ENCODE measurements at places on chromosomes 11 and 22.

DNA sequence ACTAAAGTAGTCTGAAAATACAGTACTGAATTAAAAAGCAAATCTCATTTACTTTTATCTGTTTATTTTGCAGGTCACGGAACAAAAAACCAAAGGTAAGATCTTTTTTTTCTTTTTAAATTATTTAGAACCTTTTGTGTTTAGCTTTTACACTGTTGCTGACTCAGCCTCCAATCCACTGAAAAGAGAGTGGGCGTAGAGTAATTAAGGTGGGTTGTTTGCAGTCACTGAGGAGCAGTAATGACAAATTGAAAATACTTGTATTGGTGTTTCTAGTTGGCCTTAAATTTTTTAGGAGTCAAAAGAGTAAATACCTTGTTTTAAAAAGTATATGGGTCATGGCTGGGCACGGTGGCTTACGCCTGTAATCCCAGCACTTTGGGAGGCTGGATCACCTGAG, 73.4 kb downstream of the TNRC6B start:
- DNase-seq: no peak

GRCh38 chr11:34773826-34774225, 142.4 kb downstream of the APIP start:
- no peak for DNase-seq

GRCh38 chr11:94329501-94329900, 25.1 kb downstream of the IZUMO1R start:
- no peak for DNase-seq

DNA sequence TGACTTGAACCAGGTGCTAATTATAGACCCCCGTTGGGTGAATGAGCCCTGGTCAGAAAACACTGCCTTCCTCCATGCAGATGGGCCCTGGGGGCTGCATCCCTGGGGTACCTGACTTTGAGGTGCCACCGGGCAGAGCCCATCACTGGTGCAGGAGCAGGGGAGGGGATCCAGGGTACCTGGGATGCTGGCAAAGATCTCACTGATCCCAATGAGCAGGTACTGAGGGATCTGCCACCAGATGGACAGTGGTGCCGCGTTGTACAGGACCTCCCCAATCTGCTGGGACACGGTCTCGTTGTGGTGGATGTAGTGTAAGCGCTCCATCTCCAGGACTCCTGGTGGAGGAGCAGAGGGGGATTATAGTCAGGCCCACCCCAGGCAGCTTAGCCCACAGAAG, 12.7 kb downstream of the SLC15A3 start:
- DNase-seq: no peak

DNA sequence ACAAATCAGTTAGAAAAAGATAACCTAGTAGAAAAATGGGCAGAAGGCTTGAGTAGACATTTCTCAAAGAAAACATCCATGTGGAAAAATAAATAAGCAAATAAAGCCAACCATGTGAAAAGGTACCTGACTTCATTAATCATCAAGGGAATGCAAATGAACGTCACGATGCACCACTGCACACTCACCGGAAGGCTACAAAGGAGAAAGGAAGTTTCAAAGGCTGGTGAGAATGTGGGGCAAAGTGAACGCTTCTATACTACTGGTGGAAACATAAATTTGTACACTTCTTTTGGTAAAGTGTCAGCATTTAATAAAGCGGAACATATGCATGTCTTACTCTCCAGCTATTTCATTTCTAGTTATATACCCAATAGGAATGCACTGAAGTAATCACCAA, 166.8 kb downstream of the CSNK2A3 start:
- DNase-seq: no peak

DNA sequence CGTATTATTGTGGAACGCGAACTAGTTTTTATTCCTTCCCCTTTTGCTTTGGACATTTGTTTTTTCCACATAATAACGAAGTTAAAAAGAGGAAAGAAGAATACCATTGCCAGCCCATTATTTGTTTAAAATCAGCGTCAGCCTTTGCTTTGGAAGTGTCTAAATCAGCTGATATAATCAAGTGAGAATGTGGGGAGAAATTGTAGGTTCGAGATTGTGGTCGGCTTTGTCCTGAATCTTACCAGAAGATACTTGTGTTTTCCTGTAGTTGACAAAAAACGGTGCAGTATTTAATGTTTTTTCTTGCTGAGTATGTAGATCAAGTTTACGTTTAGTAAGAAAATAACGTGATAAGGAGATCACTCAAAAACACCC, 935 bp downstream of the ZNF143 start:
- no peak for DNase-seq

DNA sequence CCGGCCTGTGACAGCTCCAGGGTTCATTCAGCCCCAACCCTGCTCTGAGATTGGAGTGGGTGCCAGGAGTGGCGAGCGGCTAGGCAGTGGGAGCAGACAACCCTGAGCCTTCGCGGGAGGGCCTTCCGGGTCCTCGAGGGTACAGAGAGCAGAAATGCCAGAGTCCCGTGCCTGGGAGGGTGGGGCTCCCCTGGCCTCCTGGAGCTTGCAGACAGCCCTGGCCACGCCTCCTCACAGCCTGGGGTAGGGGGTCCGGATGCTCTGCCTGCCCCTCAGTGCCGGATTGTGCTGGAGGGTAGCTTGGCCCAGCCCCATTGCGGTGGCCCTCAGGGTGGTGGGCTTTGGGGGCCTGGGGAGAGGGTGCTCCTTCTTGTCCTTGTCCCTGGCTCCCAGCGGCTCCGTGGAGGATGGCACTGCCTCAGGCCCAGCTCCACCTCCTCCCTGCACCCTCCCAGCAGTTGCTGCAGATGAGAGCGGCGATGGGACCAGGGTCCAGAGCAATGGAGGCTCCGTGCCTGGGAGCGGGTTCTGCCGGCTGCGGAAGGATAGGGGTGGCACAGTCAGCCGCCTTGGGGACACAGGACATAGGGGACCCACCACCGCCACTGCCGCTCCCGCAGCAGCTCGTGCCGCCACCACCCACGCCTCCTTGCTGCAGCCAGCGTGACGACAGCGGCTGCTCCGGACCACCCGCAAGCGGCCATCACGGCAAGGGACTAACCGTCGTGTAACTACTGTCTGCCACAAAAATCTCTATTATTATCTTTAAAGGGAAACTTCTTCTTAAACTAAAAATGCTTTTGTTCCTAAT, 34.9 kb upstream of the OR10G7 start:
- no peak for DNase-seq

GRCh38 chr11:123268156-123268555, 73.1 kb upstream of the CLMP start:
- DNase-seq: no peak

GRCh38 chr22:19067696-19068348, 54.4 kb downstream of the DGCR2 start:
- no peak for DNase-seq

DNA sequence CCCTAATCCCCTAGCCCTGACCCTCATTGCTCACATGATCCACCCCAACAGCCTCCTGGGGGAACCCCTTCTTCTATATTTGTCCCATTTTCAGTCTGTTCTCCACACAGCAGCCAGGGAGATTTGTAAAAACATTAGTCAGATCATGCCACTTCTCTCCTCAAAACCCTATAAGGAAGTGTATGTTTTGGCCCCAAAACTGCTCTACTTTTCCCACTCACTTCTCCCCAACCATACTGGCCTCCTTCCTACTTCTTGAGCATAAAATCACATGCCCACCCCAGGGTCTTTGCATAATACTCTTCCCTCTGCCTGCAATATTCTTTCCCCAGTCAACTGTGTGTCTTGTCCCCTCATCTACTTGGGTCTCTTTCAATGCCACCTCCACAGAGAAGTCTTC, 4.7 kb upstream of the SLC22A12 start:
- DNase-seq: no peak

- no peak for DNase-seq
These were observed 4.6 kb upstream of the MRGPRG start for GRCh38 chr11:3222941-3223915.

- no peak for DNase-seq
These were observed 129.2 kb downstream of the ARL14EP start for GRCh38 chr11:30452114-30452513.

- DNase-seq: no peak
These were observed 55.0 kb upstream of the PHOX2A start for GRCh38 chr11:72298931-72299330.

Measured in cardiac septum (tissue), 1 donor.